NCI-H510A (cell line): ENCODE measurements at places on chromosomes 3 and 15.
A peak's percentile ranks its signal among the peaks of the same experiment; 100 is the strongest.

GRCh38 chr3:25910997-25911396, 121.1 kb downstream of the OXSM start:
- no peak for DNase-seq

DNA sequence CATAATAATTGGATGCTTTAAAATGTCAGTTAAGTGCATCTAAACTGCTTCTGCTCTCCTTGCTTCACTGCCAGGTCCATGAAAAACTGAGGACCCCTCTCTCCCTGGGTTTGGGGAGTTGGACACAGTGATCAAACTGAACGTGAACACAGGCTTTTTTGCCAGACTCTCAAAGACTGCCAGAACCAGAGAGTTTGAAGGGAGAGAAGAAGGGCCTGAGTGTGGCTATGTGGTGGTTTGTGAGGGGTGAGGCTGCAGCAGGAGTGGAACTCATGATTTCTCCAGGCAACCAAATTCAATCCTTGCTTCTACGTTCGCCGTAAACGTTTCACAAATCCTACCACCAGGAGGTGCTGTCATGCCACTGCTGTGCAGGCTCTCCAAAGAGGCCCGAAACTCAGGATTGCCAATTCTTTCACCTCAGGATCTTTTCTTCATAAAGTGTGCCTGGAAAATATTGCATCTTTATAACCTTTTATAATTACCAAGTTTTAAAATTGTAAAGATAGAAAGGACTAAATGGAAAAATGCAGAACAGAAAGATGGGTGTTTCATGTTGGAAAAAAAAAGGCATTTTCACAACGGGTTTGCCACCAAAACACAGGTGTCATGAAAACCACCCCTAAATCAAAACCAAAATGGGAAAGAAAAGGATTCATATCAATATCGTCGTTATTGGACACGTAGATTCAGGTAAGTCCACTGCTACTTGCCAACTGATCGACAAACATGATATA, 19.7 kb downstream of the TM4SF4 start:
- peak; percentile 9 for DNase-seq

DNA sequence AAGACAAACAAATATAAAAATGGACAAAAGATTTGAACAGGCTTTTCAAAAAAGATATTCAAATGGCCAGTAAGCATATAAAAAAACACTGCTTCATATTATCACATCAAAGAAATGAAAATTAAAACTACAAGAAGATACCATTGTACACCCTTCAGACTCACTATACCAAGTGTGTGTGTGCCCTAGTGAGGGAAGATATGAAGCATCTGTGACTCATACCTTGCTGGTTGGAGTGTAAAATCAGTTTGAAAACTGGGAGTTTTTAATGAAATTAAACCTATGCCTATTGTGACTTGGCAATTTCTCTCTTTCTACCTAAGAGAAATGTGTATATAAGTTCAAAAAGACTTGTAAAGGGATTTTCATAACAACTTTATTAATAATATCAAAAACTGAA, 23.5 kb upstream of the SLC15A2 start:
- no peak for DNase-seq

- no peak for DNase-seq
Measured at GRCh38 chr15:42057799-42058646, 36.3 kb downstream of the PLA2G4D start.

GRCh38 chr3:122940628-122941086, 86.9 kb downstream of the SEMA5B start:
- DNase-seq: no peak

- no peak for DNase-seq
Measured at GRCh38 chr3:183100376-183100775, 1.1 kb upstream of the MCCC1 start.

DNA sequence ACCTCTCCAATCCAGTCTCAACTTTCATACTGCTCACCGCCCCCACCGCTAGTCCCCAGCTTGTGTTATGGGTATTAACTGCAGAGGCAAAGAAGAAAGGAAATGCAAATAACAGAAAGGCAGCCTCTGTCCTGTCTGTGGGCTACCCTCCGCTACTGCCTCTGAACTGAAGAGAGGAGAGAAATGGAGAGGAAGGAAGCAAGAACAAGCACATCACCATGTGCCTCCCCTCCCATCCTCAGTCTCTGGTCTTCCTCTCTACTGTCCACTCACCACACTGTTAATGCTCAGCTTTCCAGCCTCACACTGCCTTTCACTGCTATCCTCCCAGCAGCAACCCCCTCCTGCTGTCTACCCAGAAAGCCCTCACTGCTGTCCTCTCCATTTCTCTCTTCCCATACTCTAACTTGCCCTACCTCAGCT, 139.0 kb upstream of the SLC2A2 start:
- no peak for DNase-seq

GRCh38 chr3:9340472-9340902, 22.4 kb upstream of the THUMPD3 start:
- DNase-seq: no peak

GRCh38 chr3:149277331-149277813, 55.7 kb upstream of the CP start:
- DNase-seq: peak; percentile 25

- DNase-seq: no peak
Measured at GRCh38 chr3:84547971-84548970, 410.5 kb upstream of the CADM2 start.

DNA sequence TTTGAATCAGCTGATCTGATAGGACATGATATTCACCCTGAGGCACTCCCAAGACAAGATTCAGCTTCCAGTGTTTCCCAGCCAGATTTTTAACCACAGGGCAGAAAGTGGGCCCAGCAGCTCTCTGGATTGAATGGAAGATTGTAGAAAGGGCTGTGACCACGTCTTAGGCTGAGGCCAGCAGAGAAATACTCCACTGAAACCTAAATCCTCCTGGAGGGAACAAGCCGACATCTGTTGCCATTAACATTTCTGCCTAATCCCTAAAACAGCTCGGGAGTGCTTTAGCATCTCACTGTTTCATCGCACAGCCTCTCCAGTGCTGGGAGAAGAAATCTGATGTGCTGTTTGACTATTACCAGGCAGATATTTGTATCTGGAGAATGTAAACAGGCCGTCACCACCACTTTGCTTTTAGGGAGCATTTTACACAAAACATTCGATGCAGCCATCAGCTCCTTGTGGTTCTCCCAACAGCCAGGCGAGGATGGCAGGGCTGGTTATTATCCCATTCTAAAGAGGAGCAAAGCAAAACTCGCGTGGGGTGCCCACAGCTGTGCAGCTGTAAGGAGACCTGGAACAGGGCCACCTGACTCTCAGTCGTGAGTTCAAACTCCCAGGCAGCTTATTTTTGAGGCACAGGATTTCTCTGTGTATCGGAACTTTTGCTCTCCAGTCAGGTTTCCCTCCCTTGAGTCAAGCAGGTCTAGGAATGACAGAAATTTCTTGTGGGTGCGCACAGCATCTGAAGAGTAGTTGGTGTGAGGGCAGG, 117.4 kb downstream of the LIPC start:
- DNase-seq: no peak

DNA sequence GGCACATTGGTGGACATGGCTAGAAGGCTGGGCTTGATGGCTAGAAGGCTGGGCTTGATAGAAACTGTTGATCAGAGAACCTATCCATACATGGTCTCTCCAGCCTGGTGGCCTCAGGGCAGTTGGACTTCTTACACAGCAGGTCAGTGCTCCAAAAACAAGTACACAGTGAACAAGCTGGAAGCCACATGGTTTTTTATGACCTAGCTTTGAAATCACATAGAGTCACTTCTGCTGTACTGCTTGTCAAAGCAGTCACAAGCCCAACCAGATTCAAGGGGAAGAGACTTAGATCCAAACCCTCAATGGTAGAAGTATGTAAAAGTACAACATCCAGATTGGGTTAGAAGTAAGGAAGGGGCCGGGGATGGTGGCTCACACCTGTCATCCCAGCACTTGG, 89.4 kb upstream of the HES1 start:
- DNase-seq: no peak

- DNase-seq: no peak
Measured at GRCh38 chr3:73419179-73419803, 205.4 kb downstream of the PDZRN3 start.

GRCh38 chr3:132721479-132722164, 587 bp downstream of the NPHP3 start:
- peak; percentile 16 for DNase-seq

- DNase-seq: no peak
Measured at GRCh38 chr3:171839270-171839669, 3.9 kb upstream of the TMEM212 start.
